Osteoblast (primary cell): ENCODE measurements at places on chromosomes 7 and 10. TPM values are rescaled to one million over a fixed set of nuclear protein-coding genes. Genes with fewer than 3 reads are reported as not detected.
A peak's percentile ranks its signal among the peaks of the same experiment; 100 is the strongest.

The PVRIG gene
- not detected in 2 replicates for total RNA-seq

DNA sequence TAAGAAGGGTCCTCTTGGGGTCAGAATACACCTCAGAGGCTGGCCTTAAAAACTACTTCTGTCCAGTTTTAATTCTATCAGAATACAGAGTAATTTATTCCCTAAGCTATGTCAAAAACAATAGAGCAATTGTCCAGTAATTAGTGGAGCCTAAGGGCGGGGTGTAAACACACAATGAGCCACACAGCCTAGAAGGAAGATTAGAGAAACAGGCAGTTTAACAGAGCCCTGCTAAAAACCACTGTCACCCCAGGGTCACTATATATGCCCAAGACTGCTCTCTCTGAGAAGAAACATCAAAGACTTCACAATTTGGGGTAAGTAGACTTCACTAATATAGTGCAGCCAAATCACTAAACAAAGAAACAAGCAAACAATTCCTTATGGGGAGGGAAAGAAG is 27.2 kb upstream of the WNT2 start:
- DNase-seq: no peak
- no peak overlapping the region for H3K4me3 ChIP-seq
- no peak overlapping the region for H3K27ac ChIP-seq
- no peaks in the 10 kb centered on the region for H3K4me1 ChIP-seq
- peaks cover 18% of the 10 kb centered on the region for H3K27me3 ChIP-seq

- no peak overlapping the region for H3K4me3 ChIP-seq
- no peaks in the 10 kb centered on the region for H3K36me3 ChIP-seq
- DNase-seq: peak; percentile 34
- H3K27me3 ChIP-seq: no peaks in the 10 kb centered on the region
Measured at GRCh38 chr7:77269360-77270093, 69.9 kb upstream of the FGL2 start.

The EPC1 gene
- 30.8 and 32.4 TPM in 2 replicates for total RNA-seq

The AP5Z1 gene
- total RNA-seq: 63.9 and 73.1 TPM in 2 replicates

GRCh38 chr10:43822631-43823580 is 174.2 kb upstream of the ZNF32 start:
- peak; percentile 81 for DNase-seq
- H3K4me3 ChIP-seq: no peak overlapping the region
- H3K4me1 ChIP-seq: peaks cover 46% of the 10 kb centered on the region
- no peaks in the 10 kb centered on the region for H3K27me3 ChIP-seq
- H3K27ac ChIP-seq: peak overlapping the region; percentile 82
- H3K36me3 ChIP-seq: no peaks in the 10 kb centered on the region

GRCh38 chr7:80499350-80499953 is 12.4 kb downstream of the GNAT3 start:
- no peaks in the 10 kb centered on the region for H3K36me3 ChIP-seq
- H3K27me3 ChIP-seq: no peaks in the 10 kb centered on the region
- peak; percentile 30 for DNase-seq
- peak overlapping the region; percentile 92 for H3K27ac ChIP-seq
- H3K4me3 ChIP-seq: no peak overlapping the region

- peaks cover under 1% of the 10 kb centered on the region for H3K36me3 ChIP-seq
- no peak overlapping the region for H3K27ac ChIP-seq
- no peak overlapping the region for H3K4me3 ChIP-seq
- H3K27me3 ChIP-seq: no peaks in the 10 kb centered on the region
- DNase-seq: no peak
Measured at GRCh38 chr10:122478971-122479370, 17.6 kb downstream of the HTRA1 start.

GRCh38 chr7:94380264-94380663 is 14.4 kb upstream of the COL1A2 start:
- no peaks in the 10 kb centered on the region for H3K27me3 ChIP-seq
- no peak overlapping the region for H3K4me3 ChIP-seq
- H3K4me1 ChIP-seq: peaks cover 42% of the 10 kb centered on the region
- H3K27ac ChIP-seq: no peak overlapping the region

GRCh38 chr7:6476596-6477317 is 29.0 kb upstream of the DAGLB start:
- H3K27me3 ChIP-seq: no peaks in the 10 kb centered on the region
- peak overlapping the region; percentile 56 for H3K27ac ChIP-seq
- peak overlapping the region; percentile 8 for H3K4me3 ChIP-seq

GRCh38 chr7:138892812-138893211 is 88.4 kb downstream of the KIAA1549 start:
- H3K27ac ChIP-seq: no peak overlapping the region
- H3K36me3 ChIP-seq: peaks cover 3% of the 10 kb centered on the region
- no peaks in the 10 kb centered on the region for H3K4me1 ChIP-seq
- H3K27me3 ChIP-seq: no peaks in the 10 kb centered on the region
- DNase-seq: no peak

DNA sequence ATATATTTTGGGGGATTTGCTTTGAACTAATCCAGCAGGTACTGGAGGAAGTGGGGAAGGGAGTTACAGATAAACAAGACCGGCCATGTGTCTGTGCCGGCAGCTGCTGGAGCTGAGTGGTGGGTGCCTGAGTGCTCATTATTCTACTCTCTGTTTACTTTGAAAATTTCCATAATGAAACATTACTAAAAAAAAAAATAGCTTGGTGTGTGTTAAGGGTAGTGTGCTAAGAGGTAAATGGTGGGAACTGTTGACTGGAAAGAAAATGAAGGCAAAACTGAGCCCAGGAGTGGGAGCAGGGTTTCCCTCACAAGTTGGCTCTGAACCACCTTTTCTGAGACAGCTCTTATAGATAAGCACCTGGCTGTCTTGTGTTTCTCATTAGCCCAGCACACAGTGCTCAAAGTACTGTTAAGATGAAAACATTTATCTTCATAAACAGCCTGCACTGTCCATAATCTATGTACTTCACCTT is 50.6 kb downstream of the PARD3 start:
- H3K4me1 ChIP-seq: peaks cover 16% of the 10 kb centered on the region
- H3K27me3 ChIP-seq: no peaks in the 10 kb centered on the region
- H3K36me3 ChIP-seq: no peaks in the 10 kb centered on the region
- H3K27ac ChIP-seq: no peak overlapping the region
- no peak for DNase-seq
- no peak overlapping the region for H3K4me3 ChIP-seq

DNA sequence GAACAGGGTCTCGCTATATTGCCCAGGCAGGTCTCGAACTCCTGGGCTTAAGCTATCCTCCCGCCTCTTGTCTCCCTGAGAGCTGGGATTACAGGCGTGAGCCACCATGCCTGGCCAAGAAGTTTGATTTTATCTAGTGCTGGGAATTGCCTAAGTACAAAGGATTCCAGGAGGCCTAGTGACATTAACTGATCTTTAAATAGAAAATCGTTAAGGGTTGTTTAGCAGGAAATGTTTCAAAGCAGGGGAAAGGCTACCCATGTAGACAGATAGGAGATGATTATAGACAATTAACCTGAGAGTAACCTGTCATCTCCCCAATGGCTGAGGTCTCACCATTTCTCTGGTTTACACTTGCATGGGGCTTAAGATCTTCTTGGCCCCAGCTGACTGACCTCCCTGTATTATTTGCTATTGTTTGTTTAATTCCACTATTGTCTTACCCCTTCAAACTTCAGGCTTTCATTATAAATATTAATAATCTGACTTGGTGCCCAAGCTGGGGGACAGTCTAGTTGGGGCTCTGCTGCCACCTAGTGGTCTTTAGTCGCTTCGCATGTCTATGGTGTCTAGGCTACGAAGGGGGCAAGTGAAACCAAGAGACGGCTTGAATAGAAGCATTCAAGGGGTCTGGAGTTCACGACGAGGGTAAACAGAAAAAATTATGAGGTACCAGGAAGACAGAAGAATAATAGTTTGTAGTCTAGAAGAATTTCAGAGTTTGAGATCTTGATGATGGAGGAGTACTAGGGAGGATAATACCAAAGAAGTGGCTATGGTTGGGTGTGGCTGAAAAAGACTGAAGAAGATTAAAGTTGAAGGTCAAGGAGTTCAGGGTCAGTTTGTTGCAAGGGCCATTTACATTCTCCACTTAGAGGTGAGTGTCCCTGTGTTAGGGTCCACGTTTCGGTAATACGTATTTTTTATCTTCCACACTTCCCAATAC is 40.4 kb upstream of the BPGM start:
- H3K4me3 ChIP-seq: peak overlapping the region; percentile 51
- DNase-seq: peak; percentile 47
- no peak overlapping the region for H3K27ac ChIP-seq

The SLC18A3 gene
- not detected in 2 replicates for total RNA-seq

- no peak for DNase-seq
- H3K4me1 ChIP-seq: peaks cover 5% of the 10 kb centered on the region
- H3K27me3 ChIP-seq: no peaks in the 10 kb centered on the region
Measured at GRCh38 chr7:132464740-132465139, 111.5 kb downstream of the PLXNA4 start.

The MBLAC1 gene
- 2.2 and 2.7 TPM in 2 replicates for total RNA-seq

The FBXO24 gene
- under 0.01 and 0.36 TPM in 2 replicates for total RNA-seq

The ZSCAN25 gene
- 11.9 and 12.7 TPM in 2 replicates for total RNA-seq

DNA sequence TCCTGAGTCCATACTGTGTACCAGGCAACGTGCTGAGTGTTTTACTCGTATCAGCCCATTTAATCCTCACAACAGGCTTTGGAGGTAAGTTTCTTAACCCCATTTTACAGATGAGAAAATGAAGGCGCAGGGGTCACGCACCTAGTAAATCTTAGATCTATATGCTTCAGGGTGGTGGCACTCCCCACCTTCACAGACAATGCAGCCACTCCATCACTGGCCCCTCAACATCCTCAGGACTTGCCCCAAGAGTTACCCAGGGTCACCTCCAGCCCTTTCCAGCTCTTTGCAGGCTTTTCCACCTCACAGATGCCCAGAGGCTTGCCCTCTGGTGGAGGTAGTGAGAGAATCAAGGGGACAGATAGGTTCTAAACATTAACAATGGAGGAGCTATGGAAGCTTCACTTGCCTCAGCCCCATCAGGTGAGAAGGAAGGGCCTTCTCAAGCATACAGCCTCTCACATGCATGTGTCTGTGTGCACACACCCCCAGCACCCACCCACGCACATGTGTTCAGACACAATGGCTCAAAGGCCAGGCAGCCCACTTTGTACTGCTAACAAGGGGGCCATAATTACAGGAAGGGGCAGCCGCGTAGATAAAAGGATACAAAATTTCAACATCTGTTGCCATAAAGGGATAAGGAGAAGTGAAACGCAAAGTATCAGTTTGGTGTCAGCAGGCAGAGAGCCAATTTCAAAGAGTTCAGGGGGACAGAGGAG is 29.1 kb downstream of the DPCD start:
- H3K36me3 ChIP-seq: peaks cover 3% of the 10 kb centered on the region
- no peak for DNase-seq
- H3K4me3 ChIP-seq: no peak overlapping the region
- no peaks in the 10 kb centered on the region for H3K27me3 ChIP-seq
- no peaks in the 10 kb centered on the region for H3K4me1 ChIP-seq

The IKZF5 gene
- total RNA-seq: 6.2 and 8.0 TPM in 2 replicates

DNA sequence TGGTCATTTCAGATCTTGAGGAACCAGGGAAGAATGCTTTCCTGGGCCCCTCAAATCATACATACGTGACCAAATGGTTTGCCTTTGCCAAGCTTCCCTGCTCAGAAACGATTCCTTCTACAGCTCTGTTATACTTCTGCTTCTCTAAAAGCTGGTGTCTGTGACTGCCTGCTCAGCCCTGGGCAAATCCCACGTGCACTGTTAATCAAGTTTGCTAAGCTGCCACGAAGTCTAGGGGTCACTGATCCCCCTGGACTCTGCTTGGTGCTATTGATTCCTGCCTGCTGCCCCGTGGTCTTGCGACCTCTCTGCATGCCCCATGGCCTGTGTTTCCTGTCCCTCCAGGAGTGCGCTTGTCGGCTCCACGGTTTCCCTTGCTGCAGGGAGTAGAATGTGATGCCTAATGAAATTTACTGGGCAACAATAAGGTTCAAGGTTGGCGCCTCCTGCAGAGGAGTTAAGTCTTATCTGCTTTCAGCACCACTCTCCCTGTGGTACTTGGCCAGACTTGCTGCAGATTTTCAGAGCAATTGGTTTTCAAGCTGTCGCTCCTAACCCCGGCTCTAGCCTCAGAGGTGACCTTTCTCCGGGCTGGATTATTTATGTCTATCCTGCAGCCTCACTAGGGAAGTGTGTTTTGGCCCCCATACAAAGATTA is 201.6 kb upstream of the FZD8 start:
- no peak overlapping the region for H3K4me3 ChIP-seq
- no peaks in the 10 kb centered on the region for H3K4me1 ChIP-seq
- H3K27ac ChIP-seq: no peak overlapping the region
- no peaks in the 10 kb centered on the region for H3K27me3 ChIP-seq
- no peaks in the 10 kb centered on the region for H3K36me3 ChIP-seq
- DNase-seq: no peak

- H3K27me3 ChIP-seq: peaks cover 26% of the 10 kb centered on the region
- H3K4me1 ChIP-seq: peaks cover 10% of the 10 kb centered on the region
- no peak for DNase-seq
- no peak overlapping the region for H3K27ac ChIP-seq
- no peaks in the 10 kb centered on the region for H3K36me3 ChIP-seq
Measured at GRCh38 chr10:110775020-110775375, 96.7 kb upstream of the PDCD4 start.

- peak; percentile 36 for DNase-seq
- no peaks in the 10 kb centered on the region for H3K4me1 ChIP-seq
- no peak overlapping the region for H3K27ac ChIP-seq
- H3K4me3 ChIP-seq: no peak overlapping the region
- H3K36me3 ChIP-seq: no peaks in the 10 kb centered on the region
Measured at GRCh38 chr10:29245476-29245875, 43.4 kb upstream of the LYZL1 start.

- no peaks in the 10 kb centered on the region for H3K36me3 ChIP-seq
- no peak for DNase-seq
- no peak overlapping the region for H3K27ac ChIP-seq
- no peak overlapping the region for H3K4me3 ChIP-seq
- H3K4me1 ChIP-seq: no peaks in the 10 kb centered on the region
- H3K27me3 ChIP-seq: no peaks in the 10 kb centered on the region
Measured at GRCh38 chr10:107873007-107873406, 708.5 kb upstream of the SORCS1 start.
